ENCODE measurements at places on chromosomes 13 and 19.

DNA sequence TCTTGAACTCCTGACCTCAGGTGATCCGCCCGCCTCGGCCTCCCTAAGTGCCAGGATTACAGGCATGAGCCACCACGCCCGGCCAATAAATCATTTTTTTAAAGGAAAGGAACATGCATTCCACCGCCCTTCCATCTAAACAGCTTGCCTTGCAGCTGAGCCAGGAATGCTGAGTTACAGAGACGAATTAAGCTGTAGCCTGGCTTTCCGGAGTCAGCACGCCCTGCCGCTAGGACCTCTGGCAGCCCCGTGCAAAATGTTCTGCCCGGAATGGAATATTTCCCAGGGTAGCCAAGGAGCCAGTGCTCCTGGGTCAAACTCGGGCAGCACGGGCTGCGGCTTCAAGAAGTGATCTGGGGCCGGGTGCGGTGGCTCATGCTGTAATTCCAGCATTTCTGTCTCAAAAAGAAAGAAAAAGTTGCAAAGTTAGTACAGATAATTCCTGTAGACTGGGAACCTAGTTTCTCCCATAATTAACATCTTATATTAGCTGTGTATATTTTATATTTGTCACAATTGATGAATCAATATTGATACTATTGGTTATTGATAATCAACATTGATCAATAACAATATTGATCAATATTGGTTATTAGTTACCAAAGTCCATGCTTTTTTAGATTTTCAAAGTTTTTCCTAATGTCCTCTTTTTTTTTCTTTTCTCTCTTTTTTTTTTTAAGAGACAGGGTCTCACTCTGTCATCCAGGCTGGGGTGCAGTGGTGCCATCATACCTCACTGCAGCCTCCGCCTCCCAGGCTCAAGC, 19.2 kb downstream of the ATCAY start:
- DNase-seq, result no peak

DNA sequence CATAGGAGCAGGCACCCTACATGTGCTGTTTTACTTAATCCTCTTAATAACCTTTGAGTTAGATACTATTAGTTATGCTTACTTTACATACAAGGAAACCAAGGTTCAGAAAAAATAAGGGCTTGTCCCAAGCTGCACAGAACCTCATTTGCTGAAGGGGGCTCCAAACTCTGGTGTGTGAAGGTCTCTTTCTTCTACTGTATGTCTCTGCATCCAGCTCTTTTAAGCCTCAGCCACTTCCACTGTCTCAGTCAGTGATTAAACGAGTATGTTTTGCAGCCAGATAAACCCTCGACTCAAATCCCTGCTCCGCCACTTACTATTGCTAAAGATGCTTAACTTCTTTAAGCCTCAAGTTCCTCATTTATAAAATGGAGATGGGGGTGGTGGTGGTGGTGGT, 112.4 kb upstream of the WASF3 start:
- DNase-seq, result no peak

- DNase-seq, result no peak
Measured at GRCh38 chr13:30065181-30065580, 214.8 kb upstream of the UBL3 start.

- no peak for DNase-seq
Measured at GRCh38 chr13:48569104-48569666, 36.3 kb upstream of the RCBTB2 start.

GRCh38 chr13:103517768-103518102, 451.5 kb upstream of the SLC10A2 start:
- no peak for DNase-seq

DNA sequence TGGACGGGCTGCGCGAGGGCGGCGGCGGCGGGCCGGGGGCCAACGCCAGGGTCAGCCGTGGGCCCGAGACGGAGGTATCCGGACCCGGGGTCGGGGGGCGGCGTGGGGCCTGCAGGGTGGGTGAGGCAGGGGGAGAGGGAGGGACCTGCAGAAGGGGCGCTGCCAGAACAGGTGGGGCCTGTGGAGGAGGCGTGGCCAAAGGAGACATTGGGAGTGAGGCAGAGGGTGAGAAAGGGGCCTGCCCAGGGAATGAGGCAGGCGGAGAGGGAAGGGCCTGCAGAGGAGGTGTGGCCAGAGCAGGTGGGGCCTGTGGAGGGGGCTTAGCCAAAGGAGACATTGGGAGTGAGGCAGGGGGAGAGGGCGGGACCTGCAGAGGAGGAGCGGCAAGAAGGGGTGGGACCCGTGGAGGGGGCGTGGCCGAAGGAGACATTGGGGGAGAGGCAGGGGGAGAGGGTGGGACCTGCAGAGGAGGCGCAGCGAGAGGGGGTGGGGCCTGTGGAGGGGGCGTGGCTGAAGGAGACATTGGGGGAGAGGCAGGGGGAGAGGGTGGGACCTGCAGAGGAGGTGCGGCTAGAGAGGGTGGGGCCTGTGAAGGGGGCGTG, 4.2 kb downstream of the PRR36 start:
- peak; percentile 44 for DNase-seq

DNA sequence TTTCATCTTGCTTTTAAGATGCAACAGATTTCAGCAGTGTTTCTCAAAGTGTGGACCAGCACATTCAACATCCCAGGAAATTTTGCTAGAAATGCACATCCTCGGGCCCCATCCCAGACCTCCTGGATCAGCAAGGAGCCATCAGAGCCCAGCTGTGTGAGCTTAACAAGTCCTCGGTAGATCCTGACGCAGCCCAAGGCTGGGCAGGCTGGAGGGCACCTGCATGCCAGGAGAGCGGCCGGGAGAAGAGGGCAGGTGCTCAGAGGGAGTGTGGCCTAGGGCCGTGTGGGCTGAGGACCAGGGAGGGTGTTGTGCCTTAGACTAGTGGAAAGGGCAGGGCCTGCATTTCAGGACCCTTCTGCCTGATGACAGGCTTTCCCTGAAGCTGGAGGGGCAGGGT, 2.2 kb upstream of the MCF2L start:
- DNase-seq, result no peak

- no peak for DNase-seq
Measured at GRCh38 chr13:102487330-102487729, 85.5 kb upstream of the FGF14 start.

- DNase-seq, result no peak
Measured at GRCh38 chr19:38676023-38676877, 28.8 kb downstream of the ACTN4 start.

GRCh38 chr19:38554676-38555141, 63.0 kb downstream of the MAP4K1 start:
- DNase-seq, result no peak

DNA sequence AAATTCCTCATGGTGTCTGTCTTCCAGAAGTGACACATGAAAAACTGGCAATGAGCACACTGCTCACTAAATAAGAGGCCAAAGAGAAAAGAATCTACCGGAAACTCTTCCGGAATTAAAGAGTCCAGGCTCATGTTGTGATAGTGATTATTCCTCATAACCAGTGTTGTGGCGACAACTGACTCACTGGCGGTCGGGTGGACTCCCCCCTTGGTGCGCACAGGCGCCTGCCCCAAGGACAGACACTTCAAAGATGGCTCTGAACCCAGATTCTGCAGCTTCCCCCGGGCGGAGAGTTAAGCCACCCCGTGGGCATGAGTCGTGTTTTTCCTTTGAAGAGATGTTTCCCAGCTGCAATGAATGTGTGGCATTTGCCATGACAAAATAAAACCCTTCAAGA, 10.3 kb downstream of the IL17D start:
- no peak for DNase-seq

- no peak for DNase-seq
Measured at GRCh38 chr19:49421039-49421877, 2.0 kb downstream of the PTH2 start.

DNA sequence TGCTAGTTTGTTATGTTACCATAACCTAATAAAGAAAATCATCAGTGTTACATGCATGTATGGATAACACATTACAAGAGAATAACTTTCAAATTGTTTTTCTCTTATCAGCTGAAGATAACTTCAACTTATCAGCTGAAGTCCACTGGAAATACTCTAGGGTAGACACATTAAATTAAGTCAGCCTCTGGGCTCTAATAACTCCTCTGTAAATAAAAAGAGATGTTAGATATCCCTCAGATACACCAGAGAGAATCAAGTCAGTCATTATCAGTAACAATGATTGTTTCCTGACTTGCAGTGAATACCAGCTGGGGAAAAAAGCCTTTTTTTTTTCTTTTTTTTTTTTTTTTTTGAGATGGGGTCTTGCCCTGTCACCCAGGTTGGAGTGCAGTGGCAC, 1.6 kb upstream of the KBTBD7 start:
- no peak for DNase-seq

DNA sequence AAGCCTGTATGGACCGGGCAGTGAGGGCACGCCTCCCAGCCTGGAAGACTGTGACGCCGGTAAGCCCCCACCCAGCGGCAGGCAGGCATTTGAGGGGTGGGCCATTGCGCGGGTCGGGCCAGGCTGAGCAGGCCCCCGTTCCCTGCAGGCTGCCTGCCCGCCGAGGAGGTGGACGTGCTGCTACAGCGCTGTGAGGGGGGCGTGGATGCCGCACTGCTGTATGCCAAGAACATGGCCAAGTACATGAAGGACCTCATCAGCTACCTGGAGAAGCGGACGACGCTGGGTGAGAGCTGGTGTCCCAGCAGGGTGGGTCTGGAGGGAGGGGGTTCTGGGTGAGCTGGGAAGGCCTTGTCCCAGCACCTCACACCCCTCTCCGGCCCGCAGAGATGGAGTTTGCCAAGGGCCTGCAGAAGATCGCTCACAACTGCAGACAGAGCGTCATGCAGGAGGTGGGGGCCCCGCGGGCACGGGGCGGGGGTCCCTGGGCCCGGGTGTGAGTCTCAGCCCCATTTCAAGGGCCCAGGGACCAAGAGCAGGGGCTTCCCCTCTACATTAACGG, 7.1 kb downstream of the ARHGAP45 start:
- no peak for DNase-seq

DNA sequence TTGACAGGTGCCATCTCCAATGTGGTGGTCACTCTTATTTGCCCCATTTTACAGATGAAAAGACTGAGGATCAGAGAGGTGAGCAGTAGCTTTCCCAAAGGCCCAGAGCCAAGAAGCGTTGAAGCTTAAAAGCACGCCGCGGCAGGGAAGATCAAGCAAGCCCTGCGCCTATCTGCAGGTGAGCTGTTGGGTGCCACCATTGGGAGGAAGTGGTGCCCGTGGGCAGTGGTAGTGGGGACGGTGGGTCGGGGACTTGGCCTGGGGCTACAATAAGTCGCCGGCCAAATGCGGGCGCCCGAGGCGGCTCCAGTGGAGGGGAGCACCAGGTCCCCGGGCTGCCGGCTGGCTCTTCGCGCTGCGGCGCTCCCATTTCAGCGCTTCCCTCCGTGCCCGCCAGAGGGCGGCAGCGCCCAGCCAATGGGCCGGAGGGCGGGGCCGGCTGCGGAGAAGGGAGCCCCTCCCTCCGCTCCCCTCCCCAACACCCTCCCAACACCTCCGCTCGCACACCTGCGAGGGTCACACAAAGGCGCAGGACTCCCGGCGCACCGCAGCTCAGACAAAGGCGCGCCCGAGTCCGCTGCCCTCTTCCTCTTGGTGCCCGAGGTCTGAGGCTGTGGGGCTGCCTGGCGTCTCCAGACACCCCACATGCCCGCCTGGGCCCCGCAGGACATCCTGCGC, 744 bp upstream of the POU2F2 start:
- peak; percentile 81 for DNase-seq

All from activated gamma-delta T cell treated with Interleukin-2 at 50 U/mL for 16 hours (primary cell).